Activated CD4-positive, alpha-beta T cell treated with anti-CD3 and anti-CD28 coated beads for 24 hours (primary cell): ENCODE measurements at places on chromosomes 12 and 14.

- no peak for DNase-seq
Measured at GRCh38 chr12:19847294-19848059, 408.2 kb downstream of the AEBP2 start.

GRCh38 chr12:28535216-28535615, 345.0 kb downstream of the CCDC91 start:
- DNase-seq, result no peak

GRCh38 chr14:24064091-24064795, 7.1 kb upstream of the CPNE6 start:
- no peak for DNase-seq

DNA sequence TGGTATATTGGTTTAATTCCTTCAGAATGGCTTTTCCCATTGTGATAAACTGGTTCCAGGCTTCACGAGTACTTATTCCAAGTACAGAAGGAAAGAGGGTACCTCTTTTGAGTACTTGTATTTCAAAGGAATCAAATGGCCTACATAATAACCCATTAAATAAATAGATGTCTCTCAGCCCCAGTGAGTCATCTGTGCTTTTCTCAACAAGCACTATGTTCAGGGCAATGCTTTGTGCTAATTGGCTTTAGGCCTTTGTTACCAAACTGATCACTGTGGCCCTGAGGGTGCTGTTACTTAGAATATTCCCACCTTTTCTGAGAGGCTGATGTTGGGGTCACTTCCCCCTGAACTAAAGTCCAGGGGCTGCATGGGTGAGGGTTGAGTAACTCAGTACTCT, 107.1 kb downstream of the LRRK2 start:
- no peak for DNase-seq

GRCh38 chr14:35235840-35236239, 56.3 kb upstream of the PSMA6 start:
- DNase-seq, result no peak

DNA sequence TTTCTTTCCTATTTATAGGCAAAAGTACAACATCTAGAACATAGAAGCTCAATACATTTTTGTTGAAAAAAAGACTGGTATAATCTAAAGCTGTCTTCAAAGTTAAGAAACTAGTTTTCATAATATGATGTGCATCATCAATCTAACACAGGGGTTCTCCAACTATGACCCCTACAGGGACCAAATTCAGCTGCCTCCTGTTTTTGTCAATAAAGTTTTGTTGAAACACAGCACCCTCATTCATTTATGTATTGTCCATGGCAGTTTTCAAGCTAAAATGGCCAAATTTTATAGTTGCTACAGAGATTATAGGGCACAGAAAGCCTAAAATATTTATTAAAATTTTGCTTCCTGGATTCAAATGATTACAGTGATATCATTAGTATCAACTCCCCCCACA, 452.9 kb downstream of the CCER1 start:
- DNase-seq, result no peak

GRCh38 chr12:113831016-113831415, 135.1 kb downstream of the RBM19 start:
- no peak for DNase-seq

DNA sequence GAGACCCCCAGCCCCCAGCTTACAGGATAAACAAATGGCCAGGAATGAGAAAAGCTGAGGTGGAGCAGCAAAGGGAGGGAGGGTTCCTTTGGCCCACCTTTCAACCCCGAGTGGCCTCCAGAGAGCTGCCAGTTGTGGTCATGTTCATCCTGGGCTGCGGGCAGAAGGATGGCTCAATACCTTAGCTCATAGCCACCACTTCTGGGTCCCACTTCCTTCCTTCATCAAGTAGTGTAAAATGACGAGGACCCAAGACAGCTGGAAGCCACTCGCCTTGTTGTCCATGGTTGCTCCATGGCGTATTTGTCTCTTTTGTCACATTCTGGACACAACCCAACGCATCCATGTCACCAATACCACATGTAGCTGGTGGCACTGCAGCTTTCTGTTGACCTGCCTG, 24.2 kb downstream of the CRACR2A start:
- no peak for DNase-seq

GRCh38 chr12:96522690-96523089, 33.3 kb downstream of the CFAP54 start:
- no peak for DNase-seq

GRCh38 chr14:54739514-54739913, 163.1 kb downstream of the GCH1 start:
- no peak for DNase-seq

DNA sequence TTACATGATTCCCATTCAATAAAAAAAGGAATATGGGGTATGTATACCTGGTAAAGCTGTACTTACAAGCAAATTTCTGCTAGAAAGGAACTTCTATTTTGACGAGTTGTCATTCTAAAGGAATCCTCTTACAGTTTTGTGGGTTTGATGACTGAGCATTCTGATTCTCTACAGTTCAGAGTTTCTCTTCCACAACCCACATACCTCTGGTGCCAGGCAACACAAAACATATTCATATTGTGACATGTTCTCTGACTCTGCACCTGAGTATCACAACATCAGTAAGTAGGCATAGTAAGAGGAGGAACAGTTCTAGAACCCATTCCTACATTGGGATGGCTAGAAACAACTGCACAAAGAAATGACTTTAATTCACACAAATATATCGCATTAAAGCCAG, 636.6 kb downstream of the MED13L start:
- no peak for DNase-seq

GRCh38 chr14:20732477-20732876, 13.2 kb upstream of the EDDM3A start:
- no peak for DNase-seq

DNA sequence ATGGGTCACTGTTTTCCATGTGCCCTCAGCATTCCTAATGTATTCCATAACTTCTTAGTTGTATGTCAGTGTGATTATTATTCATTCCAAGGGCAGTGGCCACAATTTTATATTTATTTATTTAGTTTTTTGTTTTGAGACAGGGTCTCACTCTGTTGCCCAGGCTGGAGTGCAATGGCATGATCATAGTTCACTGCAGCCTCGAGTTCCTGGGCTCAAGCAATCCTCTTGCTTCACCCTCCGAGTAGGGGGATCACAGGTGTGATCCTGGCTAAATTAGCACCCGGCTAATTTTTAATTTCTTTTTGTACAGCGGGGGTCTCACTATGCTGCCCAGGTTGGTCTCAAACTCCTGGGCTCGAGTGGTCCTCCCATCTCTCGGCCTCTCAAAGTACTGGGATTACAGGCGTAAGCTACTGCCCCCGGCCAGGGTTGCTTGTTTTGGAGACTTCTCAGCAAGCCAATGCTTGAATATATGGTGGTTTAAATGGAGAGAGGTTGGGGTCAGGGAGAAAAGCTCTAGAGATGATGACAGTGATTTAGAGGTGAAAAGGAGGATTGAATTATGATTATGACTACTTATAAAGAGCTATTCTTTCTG, 7.6 kb downstream of the GPRC5A start:
- DNase-seq, result no peak

DNA sequence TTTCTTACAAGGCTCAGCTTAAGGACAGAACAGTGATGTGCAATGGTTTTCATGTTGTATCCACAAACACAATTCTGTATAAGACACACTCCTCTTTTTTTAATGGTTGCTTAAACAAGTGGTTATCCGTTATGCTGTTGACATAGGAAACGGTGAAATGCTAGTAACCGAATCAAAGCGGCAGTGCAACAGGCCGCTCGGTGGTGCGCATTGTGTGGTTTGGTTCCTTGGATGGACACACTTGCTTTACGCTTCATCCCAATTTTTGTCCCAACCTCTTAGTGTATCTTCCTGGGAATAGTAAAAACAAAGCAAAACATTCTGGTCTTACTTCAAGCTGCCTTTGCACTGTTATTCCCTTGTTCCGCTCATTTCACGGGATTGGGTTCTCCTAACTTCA, 650 bp upstream of the PTGER2 start:
- no peak for DNase-seq

- DNase-seq, result no peak
Measured at GRCh38 chr12:125069616-125070015, 4.4 kb downstream of the AACS start.

- DNase-seq, result no peak
Measured at GRCh38 chr12:112533528-112533927, 114.8 kb downstream of the PTPN11 start.

- no peak for DNase-seq
Measured at GRCh38 chr12:96103067-96103644, 67.8 kb upstream of the LTA4H start.

GRCh38 chr14:77185093-77185465, 3.5 kb downstream of the TMEM63C start:
- no peak for DNase-seq

DNA sequence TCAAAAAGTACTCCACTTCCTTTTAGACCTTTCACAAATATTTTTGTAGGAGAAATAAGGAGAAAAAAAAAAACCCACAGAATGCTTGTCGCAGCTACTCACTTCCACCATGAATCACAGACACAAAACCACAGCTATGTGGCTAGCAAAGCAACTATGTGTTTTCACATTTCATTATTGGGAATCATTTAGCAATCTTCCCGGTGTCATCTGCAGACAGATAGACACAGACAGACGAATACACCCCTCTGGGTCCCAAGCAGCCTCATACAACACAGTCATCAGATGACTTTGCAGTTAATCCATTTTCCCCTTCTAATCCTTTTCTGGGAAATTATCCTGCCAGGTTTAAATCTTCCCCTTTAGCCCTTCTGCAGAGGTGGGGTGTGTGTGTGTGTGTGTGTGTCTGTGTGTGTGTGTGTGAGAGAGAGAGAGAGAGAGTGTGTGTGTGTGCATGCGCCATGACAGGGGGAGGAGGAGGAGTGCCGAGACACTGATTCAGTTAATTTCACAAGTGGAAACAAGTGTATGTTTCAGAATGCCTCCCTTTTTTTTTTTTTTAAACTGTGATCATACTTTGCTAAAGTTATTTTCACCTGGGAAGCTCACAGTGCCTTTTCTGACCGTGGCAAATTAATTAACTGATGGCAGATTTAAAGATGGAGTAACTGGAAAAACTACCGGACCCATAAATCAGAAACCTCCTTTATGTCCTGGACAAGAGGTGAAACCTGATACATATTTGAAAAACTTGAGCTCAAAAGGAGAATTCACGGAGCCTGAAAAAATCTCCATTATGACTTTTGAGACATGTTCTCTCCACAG, 39.9 kb downstream of the LTBP2 start:
- DNase-seq, result no peak

DNA sequence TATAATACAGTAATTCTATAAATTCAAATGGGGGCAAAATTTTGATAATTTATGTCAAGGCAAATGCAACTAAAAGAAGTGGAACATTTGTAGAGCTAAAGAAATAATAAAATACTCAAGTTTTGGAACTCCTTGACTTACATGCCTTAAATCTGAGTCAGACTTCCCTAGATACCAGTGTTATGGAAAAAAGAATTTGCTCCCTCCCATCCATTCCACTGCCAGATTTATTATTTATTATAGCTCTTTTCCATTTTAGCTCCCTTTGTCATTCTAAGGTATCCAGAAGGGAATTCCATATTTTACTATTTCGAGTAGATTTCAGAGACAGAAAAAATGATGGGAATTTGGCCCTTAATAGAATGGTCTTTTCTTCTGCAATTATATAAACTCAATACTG, 44.0 kb downstream of the RHOJ start:
- DNase-seq, result no peak

GRCh38 chr12:28158353-28158752, 31.9 kb upstream of the CCDC91 start:
- DNase-seq, result no peak

GRCh38 chr14:75609116-75609515, 30.7 kb downstream of the FLVCR2 start:
- no peak for DNase-seq

DNA sequence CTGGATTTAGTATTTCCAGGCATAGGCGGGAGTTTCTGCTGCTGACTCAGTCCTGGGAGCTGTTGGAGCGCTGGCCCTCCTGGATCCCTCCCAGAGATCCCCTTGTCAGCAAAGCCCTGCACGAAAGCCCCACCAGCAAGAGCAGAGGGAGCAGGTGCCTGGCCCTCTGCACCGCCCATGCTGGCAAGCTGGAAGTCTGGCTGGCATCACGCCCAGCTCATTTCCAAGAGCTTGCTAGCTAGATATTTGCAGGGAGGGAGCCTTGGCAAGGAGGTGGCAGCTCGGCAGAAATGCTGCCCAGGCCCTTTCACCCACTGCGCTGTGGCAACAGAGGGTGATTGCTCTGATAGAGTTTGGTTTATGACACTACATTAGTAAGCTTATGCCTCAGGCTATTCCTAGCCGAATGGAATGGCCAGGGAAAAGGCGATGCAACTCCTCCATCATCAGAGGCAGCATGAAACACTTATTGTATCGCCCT, 193.9 kb downstream of the EMP1 start:
- DNase-seq, result no peak

DNA sequence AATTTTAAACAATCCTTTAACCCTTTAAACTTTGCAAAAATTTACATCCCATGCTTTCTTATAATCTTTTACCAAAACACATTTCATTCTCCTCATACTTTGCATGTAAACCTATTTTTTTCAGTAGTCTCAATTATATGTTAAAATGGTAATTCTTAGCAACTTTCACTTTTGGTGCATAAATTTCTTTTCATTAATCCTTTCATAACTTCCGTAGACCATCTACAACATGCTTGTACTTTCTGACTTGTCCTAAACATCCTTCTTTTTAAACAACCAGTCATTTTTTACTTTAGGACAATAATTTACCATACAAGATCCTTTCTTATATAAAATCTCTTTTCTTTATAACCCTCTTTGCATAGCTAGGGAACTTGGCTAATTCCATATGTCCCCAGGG, 19.5 kb downstream of the CCDC91 start:
- no peak for DNase-seq

GRCh38 chr12:110627500-110628195, 13.7 kb downstream of the TCTN1 start:
- no peak for DNase-seq

DNA sequence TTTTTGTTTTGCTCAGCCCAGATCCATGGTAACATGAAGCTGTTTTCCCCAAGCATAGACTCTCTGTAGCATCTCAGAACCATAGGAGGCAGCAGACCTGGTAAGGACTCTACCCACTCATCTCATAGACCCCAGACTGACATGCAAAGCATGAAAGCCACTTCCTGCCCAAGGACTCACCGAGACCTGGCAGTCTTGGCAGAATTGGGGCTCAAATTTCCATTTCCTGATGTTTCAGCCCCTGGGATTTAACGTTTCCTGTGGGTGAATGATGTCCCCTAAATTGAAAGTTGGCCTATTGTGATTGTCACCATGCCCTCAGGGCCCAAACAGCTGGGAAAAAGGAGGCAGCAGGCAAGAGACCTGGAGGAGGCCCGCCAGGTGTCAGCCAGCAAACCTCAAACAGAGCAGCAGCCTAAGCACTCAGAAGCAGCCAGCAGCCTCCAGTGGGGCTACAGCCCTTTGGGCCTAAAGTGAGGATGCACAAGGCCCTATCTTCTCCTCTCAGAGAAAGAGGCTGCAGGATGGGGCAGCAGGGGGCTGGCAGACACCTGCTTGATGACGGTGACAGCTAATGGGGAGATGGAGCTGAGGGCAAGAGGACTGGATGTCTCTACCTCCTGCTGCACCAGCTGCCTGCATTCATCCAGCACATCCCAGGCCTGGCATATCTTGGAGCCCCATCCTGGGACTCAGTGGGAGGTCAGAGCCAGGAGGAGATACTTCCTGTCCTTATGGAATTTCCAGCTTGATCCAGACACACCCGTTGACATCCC, 8.5 kb downstream of the KRT85 start:
- DNase-seq, result no peak
